ENCODE measurements at places on chromosomes 1 and 21.
A peak's percentile ranks its signal among the peaks of the same experiment; 100 is the strongest.

DNA sequence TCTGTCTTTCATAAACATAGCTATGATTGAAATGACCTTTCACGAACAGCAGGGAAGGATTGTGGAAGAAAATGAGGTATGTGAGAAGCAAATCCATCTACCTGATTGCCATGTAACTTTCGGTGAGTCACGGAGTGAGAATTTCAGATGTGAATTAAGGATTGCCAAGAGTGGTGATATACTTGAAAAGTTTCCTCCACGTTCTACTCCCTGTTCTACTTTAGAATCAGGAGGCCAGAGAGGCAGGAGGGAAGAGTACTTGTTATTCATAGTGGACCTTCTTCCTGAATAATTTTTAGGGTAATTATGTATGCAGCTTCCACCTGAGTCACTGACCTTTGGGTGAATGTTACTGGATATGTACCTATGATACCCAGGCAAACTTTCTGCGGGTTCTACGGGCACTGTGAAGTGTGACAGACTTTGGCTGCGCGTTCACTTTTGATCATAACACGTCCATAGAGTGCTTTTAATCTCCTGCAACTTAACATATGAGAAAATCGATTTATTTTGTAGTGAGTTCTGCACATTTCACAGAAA lies 2.6 kb upstream of the KCNE1 start:
- no peak for DNase-seq

GRCh38 chr1:66996018-66996682 lies 57.8 kb downstream of the SLC35D1 start:
- peak; percentile 75 for DNase-seq

GRCh38 chr21:14070049-14070893 lies 140.5 kb downstream of the LIPI start:
- DNase-seq = no peak

DNA sequence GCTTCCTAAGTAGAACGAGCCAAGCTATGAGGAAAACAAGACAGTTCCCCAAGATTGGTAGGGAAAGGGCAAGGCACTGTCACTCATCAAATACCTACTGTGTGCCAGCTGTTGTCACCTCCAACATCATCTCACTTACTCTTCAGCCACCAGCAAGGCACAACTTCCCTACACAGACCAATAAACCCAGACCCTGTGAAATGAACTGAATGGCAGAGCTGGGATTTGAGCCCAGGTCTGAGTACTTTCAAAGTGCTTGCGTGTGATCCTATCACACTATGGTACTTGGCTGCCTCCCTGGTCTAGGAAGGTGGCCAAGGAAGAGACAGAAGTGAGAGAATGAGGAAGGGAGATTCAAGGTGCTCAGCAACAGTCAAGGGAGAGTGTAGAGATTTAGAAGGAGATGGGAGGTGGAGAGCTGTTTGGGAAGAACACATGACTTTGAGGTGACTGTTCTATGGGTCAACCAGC lies 16.7 kb upstream of the TRIM63 start:
- DNase-seq = no peak

DNA sequence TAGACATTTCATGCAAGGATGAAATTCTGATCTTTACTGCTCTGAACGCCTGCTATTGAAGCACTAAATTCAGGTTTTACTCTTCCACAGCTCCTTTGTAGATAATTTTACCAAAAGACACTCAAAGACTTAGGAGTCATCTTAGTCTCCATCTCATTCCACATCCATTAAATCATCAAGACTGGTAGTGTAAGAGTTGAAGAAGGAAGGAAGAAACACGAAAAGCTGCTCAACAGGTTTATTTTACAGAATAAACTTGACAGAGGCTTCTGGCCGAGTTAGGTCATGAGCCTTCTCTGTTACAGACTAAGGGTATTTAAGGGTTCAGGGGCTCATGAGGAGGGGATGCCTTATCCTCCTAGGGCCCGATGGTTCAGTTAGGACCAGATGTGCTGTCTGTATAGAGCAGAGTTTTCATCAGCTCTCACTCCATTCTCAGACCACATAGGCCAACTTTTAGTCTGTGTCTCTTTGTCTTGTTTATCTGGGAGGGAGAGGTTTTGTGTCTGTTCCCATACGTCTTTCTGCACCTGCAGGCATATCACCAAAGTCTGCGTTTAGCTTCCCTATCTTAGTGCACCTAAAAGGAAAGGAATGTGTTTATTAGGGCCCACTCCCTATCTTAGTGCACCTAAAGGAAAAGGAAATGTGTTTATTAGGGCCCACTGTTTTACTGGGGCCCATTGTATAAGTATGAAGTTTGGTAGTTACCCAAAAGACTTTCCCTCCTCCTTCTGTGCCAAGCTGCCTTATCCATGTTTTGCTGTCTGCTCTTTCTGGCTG lies 57.4 kb upstream of the RGS18 start:
- DNase-seq = no peak

DNA sequence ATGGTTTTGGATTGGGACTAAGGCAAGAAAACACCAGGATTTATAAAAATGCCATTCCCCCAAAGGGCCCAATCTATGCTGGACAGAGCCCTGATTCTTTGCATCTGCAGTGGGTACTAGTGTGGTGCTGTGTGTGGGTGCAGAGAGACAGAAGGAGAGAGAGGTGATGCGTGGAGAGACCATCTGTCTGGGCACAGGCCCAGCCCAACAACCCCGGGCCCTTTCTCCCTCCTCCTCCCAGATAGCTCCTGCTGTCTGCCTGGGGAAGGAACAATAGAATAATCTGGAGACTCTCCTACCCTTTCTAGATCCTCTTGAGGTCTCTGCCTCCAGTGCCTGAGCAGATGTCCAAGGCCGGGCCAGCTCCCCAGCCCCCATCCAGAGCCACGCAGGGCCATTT lies 15.1 kb downstream of the KIAA1614 start:
- no peak for DNase-seq

DNA sequence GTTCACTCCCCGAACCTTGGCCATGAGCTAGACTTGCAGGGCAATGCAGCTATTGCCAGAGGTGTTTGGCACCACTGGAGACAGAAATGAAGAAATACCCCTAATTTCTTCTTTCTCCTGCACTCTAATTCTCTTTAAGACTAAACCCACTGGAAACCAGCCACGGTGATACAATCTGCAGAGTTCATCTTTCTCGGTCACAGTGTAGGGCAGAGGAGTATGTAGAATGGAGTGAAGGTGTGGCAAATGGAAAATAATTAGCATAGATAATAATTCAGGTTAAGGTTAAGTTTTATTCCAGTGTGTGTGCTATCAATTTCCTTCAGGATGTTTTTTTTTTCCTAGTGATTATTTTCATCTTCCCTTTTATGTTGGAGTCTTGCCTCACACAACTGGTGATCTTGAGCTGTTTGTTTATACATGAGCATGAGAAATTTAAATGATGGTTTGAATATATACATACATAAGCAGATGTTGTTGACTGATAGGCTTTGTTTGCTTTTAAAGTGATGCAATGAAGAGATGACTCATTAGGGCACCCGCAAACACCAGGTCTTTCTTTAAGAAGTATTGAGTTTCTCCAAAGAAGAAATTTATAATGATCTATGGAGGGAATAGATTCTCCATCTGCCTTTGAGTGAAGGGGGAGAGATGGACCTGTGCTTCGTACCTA lies 81.9 kb downstream of the SPATA17 start:
- DNase-seq = peak; percentile 29

GRCh38 chr1:232372431-232372830 lies 257.5 kb downstream of the SIPA1L2 start:
- DNase-seq = no peak

GRCh38 chr1:117179471-117179870 lies 31.3 kb downstream of the VTCN1 start:
- no peak for DNase-seq

GRCh38 chr1:66546047-66546810 lies 12.3 kb downstream of the SGIP1 start:
- DNase-seq = peak; percentile 50

DNA sequence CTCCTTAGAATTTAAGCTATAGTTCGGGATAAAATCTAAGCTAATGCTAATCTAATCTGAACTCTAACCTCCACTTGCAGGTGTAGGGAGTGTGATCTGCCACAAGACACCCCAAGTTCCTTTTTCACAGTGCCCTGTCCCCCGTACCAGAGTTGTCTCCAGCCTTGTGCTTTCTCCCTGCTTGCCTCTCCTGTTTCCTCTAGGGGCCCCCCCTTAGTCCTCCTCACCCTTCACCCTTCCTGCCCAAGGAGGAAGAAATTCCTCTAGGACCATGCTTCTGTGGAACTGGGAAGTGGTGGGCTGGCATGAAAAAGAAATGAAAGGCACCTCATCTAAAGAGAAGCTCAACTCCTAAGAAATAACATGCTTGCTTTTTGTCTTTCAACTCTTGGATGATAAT lies 50.2 kb upstream of the BCL9 start:
- DNase-seq = no peak

DNA sequence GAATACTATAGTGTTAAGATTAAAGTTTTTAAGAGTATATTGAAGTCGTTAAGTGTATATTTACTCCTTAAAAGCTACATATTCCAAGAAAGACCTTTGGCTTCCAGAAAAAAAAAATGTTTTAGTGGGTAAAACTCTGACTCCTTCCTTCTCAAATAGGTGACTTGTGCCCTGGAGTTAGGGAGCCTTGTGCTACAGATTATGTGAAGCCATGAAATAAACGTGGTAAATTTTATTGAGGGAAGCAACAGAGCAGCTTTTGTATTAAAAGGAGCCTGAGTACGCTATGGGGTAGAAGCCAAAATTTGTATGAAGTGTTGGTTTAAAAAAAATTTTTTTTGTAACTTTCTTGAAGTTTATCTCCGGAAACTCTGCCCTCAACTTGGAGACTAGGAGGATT lies 994 bp downstream of the RO60 start:
- peak; percentile 11 for DNase-seq

- no peak for DNase-seq
These were observed 6.1 kb downstream of the EFNA4 start for GRCh38 chr1:155069551-155070157.

DNA sequence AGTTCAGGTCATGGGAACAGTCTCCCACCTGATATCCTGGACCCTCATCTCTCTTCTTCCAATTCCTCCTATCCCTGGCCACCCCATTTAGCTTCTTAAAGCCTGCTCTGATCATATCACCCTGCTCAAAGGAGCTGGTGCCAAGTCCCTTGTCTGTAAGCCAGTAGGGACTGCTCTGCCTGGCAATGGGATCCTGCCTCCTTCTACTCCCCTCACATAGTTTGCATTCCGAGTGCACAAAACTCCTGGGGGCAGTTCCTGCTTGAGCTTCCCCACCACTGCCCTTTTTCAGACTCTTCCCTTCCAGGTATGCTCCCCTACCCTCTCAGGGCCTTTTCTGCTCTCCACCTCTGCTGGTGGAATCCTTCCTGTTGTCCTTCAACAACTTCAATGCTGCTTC lies 48.1 kb downstream of the NGF start:
- no peak for DNase-seq

- DNase-seq = peak; percentile 64
These were observed 172.7 kb downstream of the BRINP2 start for GRCh38 chr1:177343445-177343844.

DNA sequence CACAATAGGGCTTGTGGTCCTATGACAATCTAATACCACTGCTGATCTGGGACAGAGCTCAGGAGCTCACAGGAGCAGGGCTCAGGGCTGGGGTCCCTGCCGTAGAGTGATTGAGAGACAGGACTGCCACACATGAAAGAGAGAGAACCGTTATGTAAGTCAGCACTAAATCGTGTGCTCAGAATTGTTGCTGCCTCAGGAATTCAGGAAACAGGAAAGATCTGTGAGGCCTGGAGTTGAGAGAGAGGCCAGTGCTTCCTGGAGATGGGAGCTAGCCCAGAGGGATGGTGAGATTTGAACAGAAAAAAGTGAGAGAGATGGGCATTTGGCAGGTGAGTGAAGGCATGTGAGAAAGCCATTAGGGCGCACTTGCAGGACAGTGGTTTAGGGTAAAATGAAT lies 17.5 kb upstream of the ACBD6 start:
- DNase-seq = no peak

GRCh38 chr21:38790961-38791360 lies 14.8 kb upstream of the ETS2 start:
- no peak for DNase-seq
